ENCODE measurements at places on chromosomes 3 and 15.

DNA sequence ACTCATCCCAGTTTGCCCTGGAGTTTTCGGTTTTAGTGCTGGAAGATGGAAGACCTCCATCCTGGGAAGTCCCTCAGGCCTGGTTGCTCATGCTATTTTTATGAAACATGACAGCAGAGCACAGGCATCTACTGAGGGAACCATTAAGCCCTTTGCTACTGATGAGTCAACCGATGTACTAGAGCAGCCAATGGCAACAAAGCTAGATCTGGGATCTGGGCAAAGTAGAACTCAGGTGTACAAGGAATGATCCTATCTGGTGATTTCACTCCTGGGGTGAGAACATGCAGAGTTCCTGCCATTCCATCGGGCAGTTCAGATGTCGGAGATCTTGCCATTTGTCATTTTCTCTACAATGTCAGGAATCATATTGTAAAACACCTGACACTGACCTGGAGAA lies 166.2 kb upstream of the NSMCE3 start:
- no peak for DNase-seq

DNA sequence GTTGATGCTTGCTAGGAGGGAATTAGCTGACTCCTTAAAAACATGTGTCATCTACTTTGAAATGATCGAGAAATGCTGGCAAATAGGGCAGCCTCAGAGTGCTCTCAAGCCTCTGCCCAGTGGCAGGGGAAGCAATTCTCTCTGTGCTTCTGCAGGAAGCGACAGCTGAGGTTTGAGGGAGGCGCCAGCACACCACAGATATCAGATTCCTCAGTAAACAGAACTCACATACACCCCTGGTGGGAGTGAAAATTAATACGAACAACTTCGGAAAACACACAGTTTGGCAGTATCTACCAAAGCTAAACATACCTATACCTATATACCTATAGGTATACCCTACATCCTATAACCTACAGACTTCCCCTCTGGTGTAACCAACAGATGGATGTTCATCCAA lies 61.3 kb downstream of the NSMCE3 start:
- DNase-seq = no peak

DNA sequence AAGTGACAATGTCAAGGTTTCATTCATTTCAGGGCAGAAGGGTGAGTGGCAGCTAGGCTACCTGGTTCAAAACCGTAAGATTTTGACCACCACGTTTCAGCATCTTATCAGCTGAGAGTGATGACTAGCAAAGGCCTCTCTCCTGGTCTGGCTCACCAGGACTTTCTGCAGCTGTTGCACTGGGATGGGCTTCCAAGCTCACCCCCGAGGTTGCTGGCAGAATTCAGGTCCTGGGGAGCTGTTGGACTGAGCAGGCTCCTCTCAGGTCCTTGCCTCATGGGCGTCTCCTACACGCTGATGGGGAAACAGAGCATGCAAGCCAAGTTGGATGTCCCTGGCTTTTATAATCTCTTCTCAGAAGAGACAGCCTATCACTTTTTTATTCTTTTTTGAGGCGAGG lies 88.8 kb upstream of the RNU6-1 start:
- DNase-seq = no peak

GRCh38 chr3:139202226-139202958 lies 141.4 kb upstream of the MRPS22 start:
- no peak for DNase-seq

DNA sequence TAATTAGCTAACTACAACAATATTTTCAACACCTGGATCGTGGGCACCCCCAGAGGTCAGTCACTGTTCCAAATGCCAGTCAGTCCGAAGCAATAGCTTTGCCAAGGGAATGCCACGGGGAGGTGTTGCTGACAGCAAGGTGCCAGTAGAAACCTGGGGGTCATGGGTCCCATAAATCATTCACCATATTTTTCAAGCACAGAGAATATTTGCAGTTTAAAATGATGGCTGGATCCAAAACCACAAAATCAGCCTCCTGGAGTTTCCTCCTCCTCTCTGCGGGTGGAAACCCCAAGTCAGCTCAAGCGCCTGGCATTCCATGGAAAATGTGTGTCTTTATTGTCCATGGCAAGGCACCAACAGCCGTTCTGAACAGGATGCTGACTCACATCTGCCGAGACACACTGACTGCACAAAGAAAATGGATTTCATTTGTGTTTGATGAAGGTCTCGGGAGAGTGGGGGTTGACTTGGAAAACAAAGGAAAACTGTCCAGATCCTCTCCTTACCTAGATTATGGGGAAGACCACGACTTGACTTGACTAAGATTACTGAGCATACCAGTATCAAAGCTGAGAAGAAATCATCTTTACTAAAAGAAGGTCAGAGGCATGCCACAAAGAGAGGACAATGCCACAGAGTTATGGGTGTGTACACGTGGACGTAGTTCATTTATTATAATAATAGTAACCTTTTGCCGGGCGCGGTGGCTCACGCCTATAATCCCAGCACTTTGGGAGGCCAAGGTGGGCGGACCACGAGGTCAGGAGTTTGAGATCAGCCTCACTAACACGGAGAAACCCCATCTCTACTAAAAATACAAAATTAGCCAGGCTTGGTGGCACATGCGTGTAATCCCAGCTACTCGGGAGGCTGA lies 26.4 kb downstream of the ANXA2 start:
- no peak for DNase-seq

DNA sequence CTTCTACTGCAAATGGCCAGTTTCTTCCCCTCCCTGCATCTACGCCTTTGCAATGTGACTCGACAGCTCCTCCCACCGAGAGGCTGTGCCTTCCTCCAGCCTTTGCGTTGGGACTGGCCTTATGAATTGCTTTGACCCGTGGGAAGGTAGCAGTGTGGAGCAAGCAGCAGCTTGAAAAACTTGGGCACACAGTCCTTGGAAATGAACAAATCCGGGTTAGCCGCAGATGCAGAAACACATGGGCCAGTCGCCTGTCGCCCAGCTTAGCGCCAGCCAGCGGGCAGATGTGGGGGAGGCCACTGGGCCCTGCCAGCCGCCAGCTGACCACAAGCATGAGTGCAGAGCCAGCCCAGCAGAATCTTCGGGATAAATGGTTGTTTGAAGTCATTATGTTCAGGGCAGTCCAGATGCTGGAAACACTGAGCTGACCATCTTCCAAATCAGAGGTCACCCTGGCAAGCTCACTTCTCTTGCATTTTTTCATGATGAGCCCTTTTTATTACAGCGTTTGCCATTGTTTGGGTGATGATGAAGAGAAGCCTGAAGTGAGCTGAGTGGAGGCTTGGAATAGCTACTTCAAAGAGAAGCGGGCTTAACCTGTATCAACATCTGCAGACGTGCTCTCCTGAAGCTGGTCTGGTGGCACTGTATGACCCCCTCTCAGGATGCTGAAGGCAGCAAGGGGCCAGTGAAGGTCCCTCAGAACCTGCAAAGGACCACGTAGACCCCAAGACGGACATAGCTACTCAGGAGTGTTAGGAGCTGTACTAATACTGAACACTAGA lies 9.8 kb downstream of the SELENOS start:
- no peak for DNase-seq

DNA sequence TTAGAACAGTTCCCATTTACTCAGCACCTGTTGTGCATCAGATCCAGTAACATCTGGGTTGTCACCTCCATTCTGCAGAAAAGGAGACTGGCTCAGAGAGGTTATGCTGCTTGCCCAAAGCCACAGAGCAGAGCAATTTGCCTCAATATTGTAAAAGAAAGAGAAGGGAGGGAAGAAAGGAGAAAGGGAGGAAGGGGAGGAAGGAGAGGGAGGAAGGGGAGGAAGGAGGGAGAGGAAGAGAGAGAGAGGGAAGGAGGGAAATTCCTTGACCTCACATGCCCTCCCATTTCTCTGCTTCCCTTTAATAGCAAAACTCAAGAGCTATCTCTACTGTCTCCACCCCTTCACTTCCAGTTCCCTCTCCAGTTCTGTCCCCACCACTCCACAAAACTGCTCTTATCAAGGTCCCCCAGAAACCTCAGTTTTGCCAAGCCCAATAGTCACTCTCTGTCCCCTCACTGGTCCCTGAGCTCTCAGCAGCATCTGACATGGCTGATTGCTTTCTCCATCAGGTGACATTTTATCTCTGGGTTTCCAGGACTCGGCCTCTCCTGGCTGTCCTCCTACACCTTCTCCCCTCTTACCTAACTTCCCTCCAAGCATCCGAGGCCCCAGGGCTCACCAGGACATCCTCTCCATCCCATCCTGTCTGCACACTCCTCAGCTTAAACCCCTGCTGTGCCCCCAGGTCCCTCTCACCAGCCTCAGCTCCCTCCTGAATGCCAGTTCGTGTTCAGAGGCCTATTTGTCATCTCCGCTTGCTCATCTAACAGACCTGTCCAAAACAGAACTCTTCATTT lies 104.7 kb upstream of the LINGO1 start:
- no peak for DNase-seq

DNA sequence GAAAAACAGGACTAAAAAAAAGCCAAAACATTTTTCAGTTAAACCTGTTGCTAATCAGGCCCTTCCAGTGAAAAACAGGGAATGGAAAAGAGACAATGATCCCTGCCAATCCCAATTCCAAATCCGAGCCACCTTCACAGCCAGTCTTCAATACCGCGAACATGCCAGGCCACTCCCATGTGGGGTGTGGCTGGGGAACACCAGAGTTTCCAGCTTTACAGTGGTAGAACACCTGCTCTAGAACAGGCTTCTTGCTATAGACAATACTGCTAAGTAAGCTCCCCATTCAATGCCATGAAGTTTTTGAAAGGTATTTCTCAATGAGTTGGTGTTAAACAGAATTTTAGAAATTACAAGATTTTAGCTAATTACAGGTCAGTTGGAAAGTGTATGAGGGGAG lies 228.3 kb downstream of the ATP8B4 start:
- no peak for DNase-seq

DNA sequence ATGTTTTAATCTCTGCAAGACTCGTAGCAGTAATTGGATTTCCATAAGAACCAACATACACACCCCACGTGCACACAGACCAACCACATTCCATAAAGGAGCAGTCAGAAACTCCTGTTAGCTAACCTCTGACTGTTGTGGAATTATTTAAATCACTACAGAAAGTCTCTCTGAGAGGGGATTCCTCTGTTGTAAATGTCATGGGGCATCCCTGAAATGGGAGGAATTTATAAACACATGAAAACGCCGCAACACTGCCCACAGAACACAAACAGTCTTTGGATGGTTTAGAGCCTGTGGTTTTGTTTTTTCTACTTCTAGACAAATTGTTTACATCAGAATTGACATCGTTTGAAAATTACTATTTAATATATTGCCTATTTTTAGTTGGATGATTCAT lies 740.1 kb upstream of the GRM7 start:
- no peak for DNase-seq

DNA sequence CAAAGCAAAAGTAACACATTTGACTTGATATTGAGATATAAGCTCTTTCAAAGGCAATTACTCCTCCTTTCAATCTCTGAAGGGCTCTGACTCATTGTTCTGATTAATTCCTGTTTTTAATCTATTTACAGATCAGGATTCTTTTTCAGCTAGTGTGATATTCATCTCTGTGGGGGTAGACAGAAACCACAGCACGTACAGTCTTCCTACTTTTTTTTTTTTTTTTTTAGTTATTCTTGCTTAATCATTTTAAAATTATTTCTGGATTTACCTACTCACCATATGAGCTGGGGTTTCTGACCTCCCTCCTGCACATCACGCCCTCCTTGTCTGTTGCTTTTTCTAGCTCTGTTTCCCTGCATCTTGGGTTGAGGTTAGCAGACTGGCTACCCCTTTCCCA lies 1.4 kb downstream of the CNTN3 start:
- no peak for DNase-seq

DNA sequence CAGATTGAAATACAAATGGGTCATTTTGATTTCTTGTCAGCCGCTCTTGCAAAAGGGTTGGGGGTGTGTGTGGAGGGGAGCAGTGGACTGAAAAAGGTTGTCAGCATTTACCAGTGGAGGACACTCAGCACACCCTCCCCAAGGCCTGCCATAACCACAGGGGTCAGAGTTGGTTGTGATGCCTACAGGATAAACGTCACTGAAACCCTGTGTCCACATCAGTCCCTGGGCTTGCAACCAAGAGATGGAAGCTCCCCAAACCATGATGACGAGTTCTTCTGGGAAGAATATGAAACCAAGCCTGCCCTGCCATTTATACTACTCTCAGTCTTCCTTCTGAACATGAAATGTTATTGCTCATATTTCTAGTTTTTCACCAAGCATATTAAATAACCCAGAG lies 54.0 kb upstream of the UMPS start:
- no peak for DNase-seq

GRCh38 chr3:65048151-65048550 lies 360.4 kb upstream of the ADAMTS9 start:
- no peak for DNase-seq

DNA sequence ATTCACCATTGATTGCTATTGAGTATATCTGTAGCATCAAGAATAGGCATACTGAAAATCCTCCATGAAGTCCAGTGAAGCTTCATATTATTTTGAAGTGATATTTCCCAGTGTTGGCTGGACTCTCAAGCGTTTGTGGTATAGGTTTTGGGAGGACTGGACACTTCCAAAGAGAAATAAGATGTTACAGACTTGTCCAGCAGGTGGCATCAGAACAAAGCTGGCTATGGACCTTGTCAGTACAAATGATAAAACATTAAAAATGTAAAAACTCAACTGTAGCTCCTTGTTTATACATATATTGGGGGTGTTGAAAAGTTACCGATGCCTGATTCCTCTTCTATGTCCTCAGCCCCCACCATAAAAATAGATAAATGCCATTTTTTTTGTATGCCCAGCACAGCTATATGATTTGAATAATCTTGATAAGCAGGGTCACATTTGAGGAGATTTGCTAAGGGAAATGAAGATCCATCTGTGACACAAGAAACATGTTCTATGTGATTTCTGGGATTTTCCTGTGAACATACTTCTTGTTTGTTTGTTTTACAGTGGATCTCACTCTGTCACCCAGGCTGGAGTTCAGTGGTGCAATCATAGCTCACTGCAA lies 54.5 kb upstream of the GOLGA6B start:
- DNase-seq = no peak

GRCh38 chr3:94413336-94414108 lies 350.7 kb downstream of the NSUN3 start:
- DNase-seq = no peak

- DNase-seq = no peak
Observed at GRCh38 chr3:13133471-13133981, 60.3 kb upstream of the IQSEC1 start.

- DNase-seq = no peak
Observed at GRCh38 chr3:163890661-163891060, 1187.6 kb downstream of the SI start.

- DNase-seq = no peak
Observed at GRCh38 chr15:41881920-41882688, 11.7 kb downstream of the SPTBN5 start.

DNA sequence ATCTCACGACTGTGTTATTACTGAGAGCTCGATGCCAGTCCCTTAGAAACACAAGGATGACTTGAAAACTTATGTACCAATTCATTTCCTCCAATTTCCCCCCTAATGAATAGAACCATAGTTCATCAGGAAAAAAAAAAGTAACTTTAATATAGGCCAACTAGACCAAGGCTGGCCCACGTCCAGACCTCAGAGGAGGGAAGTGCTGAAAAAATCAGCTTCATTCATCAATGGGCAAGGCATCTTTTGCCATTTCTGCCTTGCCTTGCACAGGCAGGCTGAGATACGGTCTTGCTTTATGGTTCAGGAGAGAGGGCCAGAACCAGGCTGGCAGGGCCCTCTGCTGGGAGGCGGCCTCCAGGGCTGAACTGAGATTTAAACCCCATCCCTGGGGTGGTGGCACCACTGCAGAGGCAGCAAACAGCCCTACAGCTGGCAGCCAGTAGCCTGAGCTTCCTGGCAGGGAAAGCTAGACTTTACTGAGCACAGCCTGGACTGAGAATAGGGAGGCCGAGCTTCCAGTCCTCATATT lies 104.1 kb upstream of the TNFAIP8L3 start:
- DNase-seq = no peak

GRCh38 chr3:8540456-8540855 lies 38.8 kb downstream of the LMCD1 start:
- no peak for DNase-seq
